ENCODE measurements at places on chromosomes 2 and 18.

GRCh38 chr2:217743966-217744761, 258.6 kb downstream of the TNS1 start:
- no peak for DNase-seq

- no peak for DNase-seq
These were observed 95.9 kb upstream of the MBOAT2 start for GRCh38 chr2:9099341-9099751.

DNA sequence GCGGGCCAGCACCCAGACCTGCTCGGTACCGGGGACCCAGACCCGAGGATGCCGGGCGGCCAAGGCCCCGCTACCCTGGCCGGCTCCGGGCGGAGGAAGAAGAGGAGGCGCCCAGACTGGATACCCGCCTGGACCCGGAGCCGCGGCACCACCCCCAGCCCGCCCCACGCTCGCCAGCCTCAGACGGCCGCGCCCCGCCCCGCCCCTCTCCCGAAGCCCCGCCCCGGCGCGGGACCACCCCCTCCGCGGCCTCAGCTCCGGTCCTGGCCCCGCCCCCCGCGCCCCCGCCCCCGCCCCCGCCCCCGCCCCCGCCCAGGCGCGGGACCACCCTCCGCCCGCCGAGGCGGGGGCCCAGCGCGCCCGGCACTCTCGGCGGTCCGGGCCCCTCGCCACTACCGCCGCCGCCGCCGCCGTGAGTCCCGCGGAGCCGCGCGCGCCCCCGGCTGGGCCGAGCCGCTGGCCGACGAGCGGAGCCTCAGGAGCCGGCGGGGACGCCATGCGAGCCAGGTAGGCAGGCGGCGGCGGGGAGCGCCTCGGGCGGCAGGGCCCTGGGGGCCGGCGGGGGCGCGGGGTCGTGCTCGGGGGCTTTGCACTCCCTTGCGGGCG, at the start of gene SH3BP4:
SH3BP4 (plus strand) TSS at position 354 of the 606 bp plus-strand sequence. CDS start 82,986 bp downstream, outside the sequence.
- DNase-seq = peak; percentile 9

GRCh38 chr2:110124038-110124825, 8.6 kb upstream of the MALL start:
- no peak for DNase-seq

- DNase-seq = no peak
These were observed 2.4 kb downstream of the GAREM1 start for GRCh38 chr18:32468147-32468845.

Measured in stimulated activated CD8-positive, alpha-beta memory T cell treated with anti-CD3 and anti-CD28 coated beads, Interleukin-2, amount 100 ng/mL, for 1 hour (primary cell).